ENCODE measurements at places on chromosomes 12 and 14. TPM values are rescaled to one million over a fixed set of nuclear protein-coding genes. Genes with fewer than 3 reads are reported as not detected.

Gene ESR2
- 2.9 TPM for total RNA-seq

Gene CCDC197
- not detected for total RNA-seq

Gene ZFHX2
- total RNA-seq, result 1.7 TPM

DNA sequence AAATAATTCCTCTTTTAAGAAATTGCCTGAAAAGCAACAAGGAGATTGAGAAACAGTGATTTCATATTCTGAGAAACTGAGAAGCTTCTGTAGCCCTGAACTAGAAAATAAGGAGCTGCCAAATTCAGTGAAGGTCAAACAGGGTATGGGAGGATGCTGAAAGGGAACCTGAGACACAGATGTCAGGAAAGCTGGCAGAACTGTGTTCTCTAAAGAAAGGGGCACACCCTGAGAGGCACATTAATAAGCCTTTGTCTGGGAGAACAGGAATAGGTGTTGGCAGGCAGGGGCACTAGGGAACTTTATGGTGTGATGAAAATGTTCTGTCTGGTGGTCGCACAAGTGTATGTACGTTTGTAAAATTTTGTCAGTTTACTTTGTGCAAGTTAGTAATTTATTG, 29.6 kb downstream of the VRK1 start:
- H3K4me1 ChIP-seq, result no peaks in the 10 kb centered on the region
- no peaks in the 10 kb centered on the region for H3K27me3 ChIP-seq
- no peak for DNase-seq
- H3K27ac ChIP-seq, result no peak overlapping the region

DNA sequence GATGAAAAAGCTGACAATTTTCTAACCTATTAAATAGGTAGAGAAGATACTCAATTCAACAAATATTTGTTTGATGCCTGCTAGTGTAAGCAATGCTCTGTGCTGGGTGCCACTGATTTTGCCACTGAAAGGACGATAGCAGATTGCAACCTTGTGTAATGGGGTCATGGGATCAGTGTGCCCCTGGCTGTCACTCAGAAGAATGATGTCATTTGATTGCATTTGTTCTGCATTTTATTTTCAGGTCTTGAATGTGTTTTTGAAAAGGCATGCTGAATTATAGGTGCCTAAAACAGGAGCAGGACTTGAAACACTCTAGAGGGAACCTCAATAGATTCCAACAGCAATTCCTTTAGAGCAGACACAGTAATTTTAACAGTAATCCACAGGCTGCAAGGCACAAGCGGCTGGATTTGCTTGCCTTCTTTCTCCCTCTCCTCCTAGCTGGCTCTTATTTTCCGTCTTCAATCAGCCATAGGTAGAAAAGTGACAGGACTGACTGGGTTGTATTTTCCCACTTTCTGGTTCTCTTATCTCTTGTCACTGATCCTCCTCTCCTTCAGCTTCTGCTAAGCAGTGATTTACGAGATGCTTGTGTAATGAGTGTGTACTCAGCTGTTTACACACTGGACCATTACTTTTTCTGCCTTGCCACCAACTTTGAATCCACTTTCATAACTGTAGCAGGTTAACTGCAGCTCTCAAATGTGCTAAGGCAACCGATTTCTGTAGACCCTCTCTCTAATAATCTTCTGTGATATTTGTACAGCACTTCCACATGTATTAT, 4.1 kb downstream of the PLXNC1 start:
- no peak overlapping the region for H3K27ac ChIP-seq
- no peaks in the 10 kb centered on the region for H3K36me3 ChIP-seq
- DNase-seq, result no peak
- H3K4me3 ChIP-seq, result no peak overlapping the region
- H3K27me3 ChIP-seq, result no peaks in the 10 kb centered on the region

GRCh38 chr12:130775953-130776856, 60.1 kb upstream of the RIMBP2 start:
- peak overlapping the region; percentile 15 for H3K4me3 ChIP-seq
- H3K36me3 ChIP-seq, result no peaks in the 10 kb centered on the region
- no peaks in the 10 kb centered on the region for H3K27me3 ChIP-seq
- H3K4me1 ChIP-seq, result no peaks in the 10 kb centered on the region
- peak; percentile 28 for DNase-seq
- H3K27ac ChIP-seq, result no peak overlapping the region

DNA sequence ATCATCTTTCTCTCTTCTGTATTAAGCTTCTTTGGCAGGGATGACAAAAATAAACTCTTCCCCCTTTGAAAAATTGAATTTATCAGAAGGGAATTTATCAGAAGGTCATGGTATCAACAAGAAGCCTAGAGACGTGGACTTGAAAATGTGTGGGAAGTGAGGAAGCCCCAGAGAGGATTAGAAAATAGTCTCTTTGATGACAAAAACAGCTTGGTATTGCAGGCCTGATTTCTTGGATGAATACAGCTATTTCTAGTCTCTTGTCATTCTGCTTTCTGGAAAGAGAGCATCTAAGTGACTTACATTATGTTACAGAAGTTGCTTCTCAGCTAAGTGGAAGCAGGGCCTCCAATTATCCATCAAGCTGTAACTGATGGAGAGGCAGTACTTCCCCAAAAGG, 111.1 kb downstream of the KITLG start:
- DNase-seq, result no peak
- H3K4me3 ChIP-seq, result no peak overlapping the region
- no peak overlapping the region for H3K27ac ChIP-seq
- H3K36me3 ChIP-seq, result no peaks in the 10 kb centered on the region

Measured in uterus (tissue), 4 donors.